NCI-H2227 treated with DMSO at 0.1 percent for 48 hours (cell line): ENCODE measurements at places on chromosomes 2 and 18.
A peak's percentile ranks its signal among the peaks of the same experiment; 100 is the strongest.

GRCh38 chr2:120343433-120344105 is 2.4 kb upstream of the INHBB start:
- peak; percentile 48 for DNase-seq

- DNase-seq, result no peak
These were observed 40.7 kb downstream of the POMC start for GRCh38 chr2:25127646-25128045.

- no peak for DNase-seq
These were observed 28.8 kb downstream of the FN1 start for GRCh38 chr2:215407061-215407460.

- no peak for DNase-seq
These were observed 1.9 kb upstream of the PAX3 start for GRCh38 chr2:222300726-222301052.

GRCh38 chr2:19125901-19126680 is 232.3 kb downstream of the OSR1 start:
- DNase-seq, result no peak

GRCh38 chr2:161918692-161919091 is 155.3 kb downstream of the DPP4 start:
- DNase-seq, result no peak

DNA sequence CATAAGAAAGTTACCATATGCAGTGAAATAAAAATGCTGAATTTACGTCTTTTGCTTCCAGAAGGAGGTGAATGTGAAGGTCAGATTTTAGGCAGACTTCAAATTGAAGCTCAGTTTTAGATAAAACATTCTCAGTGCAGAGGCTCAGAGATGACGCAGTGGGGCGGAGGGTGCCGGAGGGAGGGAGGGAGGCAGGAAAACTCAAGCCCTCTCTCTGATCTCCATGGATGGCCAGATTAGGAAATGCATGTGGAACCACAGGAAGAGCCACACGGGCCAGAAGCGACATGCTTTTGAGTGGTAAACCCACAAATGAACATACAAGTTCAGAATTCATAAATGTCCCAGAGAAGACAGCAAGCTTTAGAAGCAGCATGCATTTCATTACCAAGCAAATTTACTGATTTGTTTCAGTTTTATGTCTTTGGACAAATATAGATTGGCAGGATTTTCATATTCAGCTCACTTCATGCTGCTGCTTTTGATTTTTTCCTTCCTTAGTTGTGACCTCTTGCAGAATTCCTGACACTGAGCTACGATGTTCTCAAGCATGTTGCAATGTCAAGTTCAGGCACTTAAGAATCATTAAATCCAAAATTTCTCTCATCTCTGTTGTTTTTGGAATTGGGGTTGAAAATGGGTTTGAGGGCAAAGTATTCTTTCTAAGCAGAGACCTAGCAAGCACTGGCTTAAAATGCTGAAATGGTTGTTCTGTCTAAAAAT is 29.7 kb upstream of the APCDD1 start:
- no peak for DNase-seq

- no peak for DNase-seq
These were observed 235.9 kb downstream of the ZNF516 start for GRCh38 chr18:76259096-76259495.

- DNase-seq, result no peak
These were observed 16.8 kb downstream of the AP1S3 start for GRCh38 chr2:223820549-223820948.

DNA sequence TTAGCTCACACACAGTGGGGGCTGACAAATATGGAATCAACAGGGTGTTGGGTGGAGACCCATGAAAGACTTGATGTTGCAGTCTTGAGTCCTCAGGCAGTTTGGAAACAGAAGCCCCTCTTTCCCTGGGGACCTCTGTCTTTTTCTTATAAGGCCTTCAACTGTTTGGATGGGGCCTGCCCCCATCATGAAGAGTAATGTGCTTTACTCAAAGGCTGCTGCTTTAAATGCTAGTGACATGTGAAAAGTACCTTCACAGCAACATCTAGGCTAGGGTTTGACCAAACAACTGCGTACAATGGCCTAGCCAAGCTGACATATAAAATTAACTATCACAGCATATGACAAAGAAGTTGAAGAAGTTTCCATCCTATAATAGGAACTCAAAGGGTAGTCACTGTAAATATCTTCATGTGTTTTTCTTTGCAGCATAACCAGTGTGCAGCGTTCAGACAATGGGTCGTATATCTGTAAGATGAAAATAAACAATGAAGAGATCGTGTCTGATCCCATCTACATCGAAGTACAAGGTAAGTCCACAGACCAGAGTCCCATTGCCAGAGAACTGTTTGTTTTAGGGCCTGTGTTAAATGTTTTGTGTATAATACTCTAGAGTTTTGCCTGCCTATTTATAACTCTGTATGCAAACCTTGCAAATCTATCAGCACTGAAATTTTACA is 46.3 kb downstream of the MERTK start:
- no peak for DNase-seq

DNA sequence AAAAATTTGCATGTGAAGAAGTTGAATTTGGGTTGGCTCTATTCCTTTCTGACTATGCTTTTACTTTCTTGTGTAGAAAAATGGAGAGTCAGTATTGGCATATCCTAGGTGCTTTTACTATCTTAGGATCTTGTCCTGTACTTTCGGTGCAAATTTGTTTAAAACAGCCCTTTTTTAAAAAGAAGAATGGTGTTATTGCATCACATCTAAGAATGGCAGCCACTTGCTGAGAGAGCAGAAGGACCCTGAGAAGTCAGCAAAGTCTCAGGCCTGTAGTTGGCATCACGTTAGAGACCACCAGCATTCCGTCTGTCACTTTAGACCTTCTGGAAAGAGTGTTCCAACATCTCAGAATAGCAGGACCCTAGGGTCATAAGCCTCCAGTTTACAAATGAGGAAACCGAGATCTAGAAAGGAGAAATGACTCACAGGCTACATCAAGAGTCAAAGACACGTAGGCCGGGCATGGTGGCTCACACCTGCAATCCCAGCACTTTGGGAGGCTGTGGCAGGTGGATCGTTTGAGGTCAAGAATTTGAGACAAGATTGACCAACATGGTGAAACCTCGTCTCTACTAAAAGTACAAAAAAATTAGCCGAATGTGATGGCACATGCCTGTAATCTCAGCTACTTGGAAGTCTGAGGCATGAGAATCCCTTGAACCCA is 42.5 kb downstream of the SPATS2L start:
- no peak for DNase-seq

DNA sequence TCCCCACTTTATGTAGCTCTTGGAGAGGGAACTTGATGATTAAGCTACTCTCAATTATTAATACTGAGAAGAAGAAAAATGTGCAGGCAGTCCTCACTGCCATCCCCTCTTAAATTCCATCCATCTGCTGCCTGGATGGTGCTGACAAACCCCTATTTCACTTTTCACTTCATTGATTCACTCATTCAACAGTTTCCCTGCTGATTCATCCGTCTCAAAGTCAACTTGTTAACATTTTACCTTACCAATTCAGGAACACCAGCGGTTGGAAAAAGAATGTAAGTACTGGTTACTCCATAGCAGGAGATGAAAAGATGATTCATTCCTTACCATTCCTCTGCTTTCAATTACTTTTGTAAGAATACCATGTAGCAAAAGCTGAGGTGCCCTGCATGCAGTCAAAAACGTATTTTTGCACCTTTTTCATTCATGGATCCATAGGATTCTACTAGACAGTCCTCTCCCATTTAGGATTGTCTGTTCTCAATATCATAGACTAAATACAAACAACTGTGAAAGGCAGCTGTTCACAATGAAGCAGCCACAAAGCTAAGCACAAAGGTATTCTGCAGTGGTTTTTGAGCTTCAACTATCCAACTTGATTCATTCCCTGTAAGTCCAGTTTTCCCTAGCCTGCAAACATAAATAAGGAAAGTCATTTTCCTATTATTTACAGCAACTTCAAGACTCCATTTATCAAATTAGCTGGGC is 262.0 kb downstream of the MREG start:
- DNase-seq, result no peak

DNA sequence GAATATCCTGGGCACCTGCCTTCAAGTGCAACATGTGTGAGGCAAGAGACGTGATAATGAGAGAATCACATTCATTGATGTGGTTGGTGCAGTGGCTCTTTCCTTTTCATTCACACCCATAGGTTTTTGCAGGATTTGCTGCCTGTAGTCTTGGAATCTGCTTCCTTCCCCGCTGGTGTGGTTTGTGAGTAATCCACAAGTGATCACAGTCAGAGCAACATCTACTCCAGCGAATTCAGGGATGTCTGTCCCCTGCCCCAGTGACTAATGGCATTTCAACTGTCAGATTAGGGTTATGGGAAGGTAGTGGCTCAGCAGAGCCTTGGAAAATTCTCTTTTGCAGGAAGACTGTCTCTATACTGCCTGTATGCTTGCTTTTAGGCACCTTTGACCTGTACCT is 225.5 kb upstream of the RBMS1 start:
- DNase-seq, result no peak

GRCh38 chr2:49067971-49068370 is 86.3 kb downstream of the FSHR start:
- DNase-seq, result no peak

GRCh38 chr2:213490087-213490486 is 205.8 kb downstream of the SPAG16 start:
- no peak for DNase-seq

GRCh38 chr2:85525567-85525966 is 13.4 kb upstream of the MAT2A start:
- no peak for DNase-seq

GRCh38 chr2:221574231-221574570 is 2.1 kb upstream of the EPHA4 start:
- DNase-seq, result no peak

DNA sequence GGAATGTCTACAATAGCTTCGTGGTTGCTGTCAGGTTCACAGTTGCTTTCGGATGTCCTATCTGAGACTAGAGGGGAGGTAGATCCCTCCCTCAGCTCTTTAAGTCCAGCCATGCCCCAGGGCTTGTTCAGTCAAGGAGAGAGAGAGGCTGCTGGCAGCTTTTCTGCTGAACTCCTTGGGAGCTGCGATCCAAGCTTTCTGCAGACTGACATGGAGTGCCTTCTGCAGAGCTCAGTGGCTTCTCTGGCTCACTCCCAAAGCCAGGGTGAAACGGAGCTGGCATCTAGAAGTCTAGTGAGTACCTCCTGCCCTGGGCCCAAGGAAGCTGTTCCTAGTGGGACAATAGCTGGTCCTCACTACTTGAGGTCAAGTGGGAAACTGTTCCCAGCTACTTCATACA is 62.5 kb downstream of the TMEM17 start:
- DNase-seq, result no peak

GRCh38 chr2:86028766-86029381 is 76.8 kb downstream of the POLR1A start:
- no peak for DNase-seq

DNA sequence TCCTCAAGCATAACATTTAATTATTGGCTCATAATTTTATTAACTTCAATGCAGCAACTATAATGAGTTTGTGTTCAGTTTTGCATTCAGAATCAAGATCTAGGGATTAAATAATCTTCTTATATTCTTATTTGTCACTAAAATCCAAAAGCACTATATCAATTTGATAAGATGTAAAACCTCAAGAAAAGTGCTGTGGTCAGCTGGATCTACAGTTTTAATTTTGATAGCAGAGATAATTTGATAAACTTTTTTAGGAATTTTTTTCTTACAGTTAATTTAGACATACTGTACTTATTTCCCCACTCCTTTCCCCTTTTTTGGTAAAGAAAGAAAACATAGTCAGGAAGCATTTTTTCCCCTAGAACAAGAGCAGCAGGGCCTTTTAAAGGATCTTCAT is 146.4 kb downstream of the GRB14 start:
- no peak for DNase-seq

DNA sequence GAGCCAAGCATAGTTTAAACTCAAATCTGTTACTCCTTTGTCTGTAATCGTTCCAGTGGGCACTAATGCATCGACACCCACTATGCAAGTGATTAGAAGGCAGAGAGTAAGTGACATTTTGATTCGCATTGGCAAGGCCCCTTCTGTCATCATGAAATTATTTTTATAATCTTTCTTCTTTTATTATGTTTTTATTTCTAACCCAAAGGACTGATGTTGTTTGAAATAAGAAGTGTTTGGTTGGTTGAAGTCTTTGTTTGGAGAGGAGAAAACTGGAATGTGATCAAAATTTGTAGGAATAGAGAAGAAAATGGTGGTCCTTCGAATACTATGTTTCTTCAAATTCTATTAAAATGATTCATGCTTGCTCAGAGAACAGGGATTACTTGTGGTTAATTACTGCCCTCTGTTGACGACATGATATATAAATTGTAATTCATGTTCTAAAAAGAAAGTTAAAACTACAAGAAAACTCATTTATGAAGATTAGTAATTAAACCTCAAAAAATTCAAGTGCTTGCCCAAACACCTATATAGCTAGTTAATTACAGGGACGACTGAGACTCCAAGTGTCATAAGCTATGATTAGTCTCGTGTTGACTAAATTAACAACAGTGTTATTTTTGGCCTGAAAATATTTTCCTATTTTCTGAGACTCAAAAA is 26.4 kb upstream of the TFPI start:
- peak; percentile 7 for DNase-seq

DNA sequence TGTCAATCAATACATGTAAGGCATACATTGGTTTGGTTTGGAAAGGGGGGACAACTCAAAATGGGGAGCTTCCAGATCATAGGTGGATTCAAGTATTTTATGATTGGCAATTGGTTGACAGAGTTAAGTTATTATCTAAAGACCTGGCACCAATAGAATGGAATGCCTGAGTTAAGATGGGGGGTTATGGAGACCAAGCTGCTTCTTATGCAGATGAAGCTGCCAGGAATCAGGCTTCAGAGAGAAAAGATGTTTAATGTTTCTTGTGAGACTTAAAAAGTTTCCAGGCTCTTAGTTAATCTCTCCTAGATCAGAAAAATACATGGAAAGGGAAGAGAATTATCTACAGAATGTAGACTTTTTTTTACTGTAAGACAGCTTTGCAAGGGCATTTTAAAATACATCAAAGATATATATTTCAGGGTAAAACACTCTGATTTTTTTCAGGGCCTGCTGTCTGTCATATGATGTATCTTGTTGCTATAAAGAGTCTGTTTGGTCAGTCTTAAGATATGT is 1343.2 kb upstream of the LRRTM1 start:
- no peak for DNase-seq

- DNase-seq, result no peak
These were observed 30.1 kb downstream of the HRH4 start for GRCh38 chr18:24490539-24490938.

- no peak for DNase-seq
These were observed 32.7 kb downstream of the RAB27B start for GRCh38 chr18:54860941-54861340.

GRCh38 chr2:1863386-1863785 is 119.1 kb upstream of the PXDN start:
- no peak for DNase-seq

DNA sequence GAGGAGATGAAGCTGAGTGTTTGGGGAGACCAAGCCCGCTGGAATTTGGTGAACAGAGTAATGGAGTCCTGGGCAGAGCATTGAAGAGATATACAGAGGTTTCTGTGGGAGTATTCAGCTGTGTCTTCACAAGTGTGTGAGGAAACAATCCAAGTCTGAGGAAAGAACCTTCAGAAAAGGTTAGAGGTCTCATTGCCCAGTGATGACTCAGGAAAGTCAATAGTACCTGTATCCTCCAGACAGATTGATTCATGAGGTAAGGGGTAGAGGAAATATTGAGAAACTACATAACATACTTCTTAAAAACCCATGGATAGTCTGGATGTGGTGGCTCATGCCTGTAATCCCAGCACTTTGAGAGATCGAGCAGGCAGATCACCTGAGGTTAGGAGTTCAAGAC is 392.3 kb downstream of the GALNT13 start:
- no peak for DNase-seq
